Daoy (cell line): ENCODE measurements at places on chromosomes 1 and 21. TPM values are rescaled to one million over a fixed set of nuclear protein-coding genes. Genes with fewer than 3 reads are reported as not detected.

Gene PTGER3
- under 0.01 and 0.03 TPM in 2 replicates for total RNA-seq

GRCh38 chr1:18890706-18891425 lies 11.5 kb downstream of the ALDH4A1 start:
- DNase-seq: no peak

Gene LAMB3
- total RNA-seq: 5.7 and 7.8 TPM in 2 replicates

- no peak for DNase-seq
Observed at GRCh38 chr1:244741692-244742091, 88.8 kb downstream of the DESI2 start.

GRCh38 chr1:2835650-2836159 lies 34.2 kb upstream of the TTC34 start:
- no peak for DNase-seq

DNA sequence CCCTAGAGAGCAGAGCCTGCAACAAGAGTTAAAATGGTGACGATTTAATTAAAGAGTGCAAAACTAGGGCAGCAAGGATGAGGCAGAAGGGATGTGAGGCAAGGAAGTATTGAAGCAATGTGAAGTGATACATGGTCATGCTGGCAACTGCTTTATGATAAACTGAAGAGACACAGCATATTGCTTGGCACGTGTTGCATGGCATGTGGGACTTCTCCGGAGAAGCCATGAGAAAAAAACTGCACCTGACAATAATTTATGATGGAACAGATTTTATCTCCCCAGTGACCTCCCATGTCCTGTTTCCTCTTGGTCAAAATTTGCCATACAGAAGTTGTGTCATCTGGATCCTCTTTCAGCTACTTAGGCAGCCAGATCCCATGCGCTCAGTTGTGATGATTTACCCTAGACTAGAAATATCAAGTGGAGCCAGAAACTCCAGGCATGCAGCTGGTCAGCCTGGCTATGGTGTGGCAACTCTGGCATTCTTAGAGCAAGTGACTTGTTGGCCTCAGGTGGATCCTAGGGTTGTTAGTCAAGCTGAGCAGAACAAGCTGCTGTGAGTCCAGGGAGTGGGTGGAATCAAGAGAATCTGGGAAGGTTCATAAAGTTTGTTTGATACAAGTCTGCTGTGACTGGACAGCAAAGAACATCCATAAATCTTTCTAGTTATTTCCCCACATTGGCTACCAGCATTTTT lies 611.4 kb upstream of the USP24 start:
- no peak for DNase-seq

Gene KCNA3
- total RNA-seq: 0.12 and 0.29 TPM in 2 replicates

Gene CHTOP
- total RNA-seq: 36.2 and 43.0 TPM in 2 replicates

DNA sequence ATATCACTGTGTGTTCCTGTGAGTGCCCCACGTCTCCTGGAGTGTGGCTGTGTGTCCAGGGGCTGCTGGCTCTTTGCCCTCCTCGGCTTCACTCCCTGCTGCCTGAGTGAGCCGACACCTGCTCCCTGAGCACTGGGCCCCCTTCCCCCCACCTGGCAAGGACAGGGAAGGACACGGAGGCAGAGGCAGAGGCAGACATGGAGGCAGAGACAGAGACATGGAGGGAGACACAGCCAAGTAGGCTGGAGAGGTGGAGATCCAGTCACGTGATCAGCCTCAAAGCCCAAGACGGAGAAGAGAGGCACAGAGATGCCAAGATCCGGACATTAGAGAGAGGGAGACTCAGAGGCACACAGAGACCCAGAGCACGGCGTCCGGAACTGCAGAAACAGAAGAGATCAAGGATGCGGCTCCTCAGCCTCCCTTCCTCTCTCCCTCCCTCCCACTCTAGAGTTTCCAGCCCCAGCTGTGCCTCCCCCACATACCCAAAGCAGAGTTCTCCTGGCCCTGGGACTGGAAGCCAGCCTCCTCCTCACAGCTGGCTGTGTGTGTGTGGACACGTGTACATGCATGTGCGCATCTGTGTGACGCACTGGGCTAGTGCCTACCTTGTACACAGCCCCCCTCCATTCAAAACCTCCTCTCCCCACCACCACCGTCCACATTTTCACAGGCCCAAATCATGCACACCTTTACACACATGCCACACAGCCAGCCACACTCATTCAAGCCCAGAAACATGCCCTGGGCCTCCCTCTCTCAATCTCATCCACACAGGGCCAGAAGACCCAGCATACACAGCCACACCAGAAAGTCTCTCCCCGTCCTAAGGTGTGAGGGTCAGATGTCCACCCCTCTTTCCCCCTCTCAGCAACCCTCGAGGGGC lies 39.1 kb upstream of the WASF2 start:
- DNase-seq: no peak

GRCh38 chr1:56150441-56151215 lies 428.7 kb downstream of the PLPP3 start:
- DNase-seq: no peak

Gene CELA2A
- not detected in 2 replicates for total RNA-seq

- DNase-seq: no peak
Observed at GRCh38 chr1:212542761-212543187, 65.8 kb upstream of the ATF3 start.

Gene LORICRIN
- total RNA-seq: not detected in 2 replicates

Gene CSMD2
- 3.8 and 5.0 TPM in 2 replicates for total RNA-seq

DNA sequence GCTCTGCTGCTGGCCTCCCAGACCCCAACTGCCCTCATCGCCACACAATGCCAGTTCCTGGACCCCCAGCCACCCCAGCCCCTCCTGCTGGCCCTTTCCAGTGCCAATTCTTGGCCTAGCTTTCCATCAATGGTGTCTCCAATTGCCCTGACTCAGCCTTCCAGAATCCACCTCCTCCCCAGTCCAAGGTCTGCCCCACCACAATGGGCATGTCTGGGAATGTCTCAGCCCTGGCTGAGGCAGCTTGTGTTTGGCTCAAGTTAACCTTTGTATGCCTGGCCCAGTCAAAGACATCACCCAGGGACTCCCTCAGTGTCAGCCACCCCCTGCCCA lies 16.4 kb downstream of the ALDH4A1 start:
- peak; percentile 63 for DNase-seq

DNA sequence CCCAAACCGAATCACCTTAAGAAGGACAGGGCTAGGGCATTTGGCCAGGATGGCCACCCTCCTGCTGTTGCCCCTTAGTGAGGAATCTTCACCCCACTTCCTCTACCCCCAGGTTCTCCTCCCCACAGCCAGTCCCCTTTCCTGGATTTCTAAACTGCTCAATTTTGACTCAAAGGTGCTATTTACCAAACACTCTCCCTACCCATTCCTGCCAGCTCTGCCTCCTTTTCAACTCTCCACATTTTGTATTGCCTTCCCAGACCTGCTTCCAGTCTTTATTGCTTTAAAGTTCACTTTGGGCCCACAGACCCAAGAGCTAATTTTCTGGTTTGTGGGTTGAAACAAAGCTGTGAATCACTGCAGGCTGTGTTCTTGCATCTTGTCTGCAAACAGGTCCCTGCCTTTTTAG lies 3.6 kb downstream of the BTG2 start:
- DNase-seq: no peak

GRCh38 chr1:89881415-89882058 lies 60.7 kb downstream of the LRRC8D start:
- no peak for DNase-seq

GRCh38 chr1:228827019-228827418 lies 91.7 kb downstream of the RHOU start:
- DNase-seq: no peak

Gene KIF2C
- total RNA-seq: 110 and 117 TPM in 2 replicates

DNA sequence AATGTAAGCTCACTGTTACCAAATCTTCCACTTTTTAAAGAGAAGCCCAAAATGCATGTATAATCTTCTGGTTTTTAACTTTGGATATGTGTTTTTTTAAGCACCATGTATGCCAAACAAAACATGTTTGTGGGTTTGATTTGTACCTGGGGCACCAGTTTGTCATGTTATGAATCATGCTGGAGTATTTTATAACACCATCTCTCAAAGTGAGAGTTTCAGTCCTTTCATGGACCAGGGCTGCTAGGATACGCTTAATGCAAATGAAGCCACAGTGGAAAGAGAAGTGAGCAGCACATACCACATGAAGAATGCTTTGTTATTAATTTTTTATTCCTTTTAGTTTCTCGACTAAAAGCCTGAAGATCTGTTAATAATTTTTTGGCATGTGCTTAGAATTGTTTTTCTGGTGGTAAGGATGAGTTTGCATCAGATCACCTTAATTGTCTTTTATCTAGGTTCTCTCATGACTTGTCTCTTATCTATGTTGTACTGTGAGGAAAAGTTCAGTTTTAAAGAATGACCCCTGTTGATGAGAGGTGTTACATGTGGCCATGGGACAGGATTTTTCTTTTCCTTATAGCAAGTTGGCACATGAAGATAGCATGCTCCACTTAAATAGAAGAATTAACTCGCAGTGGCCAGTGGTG lies 2.0 kb upstream of the RABGAP1L start:
- no peak for DNase-seq

DNA sequence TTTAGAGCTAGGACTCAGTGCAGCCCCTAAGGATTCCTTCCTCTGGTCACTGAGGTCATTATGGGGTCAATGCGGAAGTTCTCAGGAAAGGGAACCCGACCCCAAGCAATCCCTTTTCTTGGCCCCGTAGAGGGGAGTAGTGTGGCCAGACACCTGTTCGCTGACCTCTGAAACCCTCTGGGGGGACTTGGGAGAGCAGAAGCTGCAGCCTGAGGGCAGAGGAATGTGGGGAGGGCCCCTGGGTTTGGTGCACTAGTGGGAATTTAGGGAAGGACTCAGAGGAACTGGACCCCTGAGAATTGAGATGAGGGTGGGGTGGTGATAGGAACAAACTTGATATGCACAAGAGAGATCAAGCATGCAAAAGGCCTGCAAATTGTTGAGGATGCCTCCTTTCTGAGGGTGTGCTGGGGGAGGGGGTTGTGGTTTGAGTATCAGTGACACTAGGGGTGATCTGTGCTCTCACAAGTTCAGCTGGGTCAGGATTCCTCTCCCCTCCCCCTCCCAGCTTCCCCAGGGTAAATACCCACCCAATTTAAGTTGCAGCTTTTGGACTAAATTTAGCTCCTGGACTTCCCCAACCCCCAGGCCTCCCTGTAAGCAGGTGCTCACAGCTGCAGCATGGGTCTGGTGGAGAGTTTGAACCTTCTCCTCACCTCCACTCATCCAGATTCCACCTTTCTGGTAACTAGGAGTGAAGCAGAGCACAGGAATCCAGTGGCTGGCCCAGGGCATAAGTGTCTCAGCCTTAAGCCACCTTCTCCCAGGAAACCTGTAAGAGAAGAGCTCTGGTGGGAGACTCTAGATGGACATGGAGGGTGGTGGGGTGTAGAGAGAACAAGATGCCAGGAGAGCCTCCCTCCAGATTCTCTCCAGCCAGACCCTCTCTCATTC lies 13.5 kb downstream of the ADAMTSL4 start:
- DNase-seq: no peak

DNA sequence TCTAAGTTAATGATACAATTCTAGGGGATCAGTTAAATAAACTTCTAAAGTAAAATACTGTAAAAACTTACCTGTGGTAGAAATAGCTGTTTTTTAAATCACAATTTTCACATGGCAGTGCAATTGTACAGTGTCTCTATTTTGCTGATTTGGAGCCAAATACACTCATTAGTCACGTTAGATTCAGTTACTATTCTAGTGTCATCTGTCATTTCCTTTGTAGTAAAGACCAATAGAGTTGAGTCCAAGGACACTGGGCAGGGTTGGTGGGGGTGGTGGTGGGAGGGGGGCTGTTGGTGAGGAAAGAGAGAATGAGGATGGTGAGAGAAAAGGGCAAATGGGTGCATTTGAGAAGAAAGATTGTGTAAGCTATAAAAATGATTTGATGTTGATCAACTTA lies 33.6 kb downstream of the CD55 start:
- DNase-seq: no peak
